ENCODE measurements at places on chromosomes 2 and 18.

DNA sequence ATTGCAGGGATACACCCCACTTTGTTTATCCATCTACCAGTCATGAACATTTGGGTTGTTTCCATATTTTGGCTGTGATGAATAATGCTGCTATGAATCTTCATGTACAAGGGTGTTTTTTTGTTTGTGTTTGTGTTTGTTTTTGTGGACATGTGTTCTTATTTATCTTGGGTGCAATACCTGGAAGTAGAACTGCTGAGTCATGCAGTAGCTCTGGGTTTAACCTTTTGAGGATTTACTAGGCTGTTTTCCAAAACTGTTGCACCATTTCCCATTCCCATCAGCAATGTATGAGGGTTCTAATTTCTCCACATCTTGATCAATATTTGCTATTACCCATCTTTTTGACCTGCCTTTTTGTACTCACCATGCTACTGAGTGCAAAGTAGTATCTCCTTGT, 140.0 kb upstream of the CYP1B1 start:
- DNase-seq = no peak

GRCh38 chr2:17661460-17661859, 92.2 kb downstream of the SMC6 start:
- DNase-seq = no peak

GRCh38 chr2:71788601-71789240, 335.4 kb downstream of the DYSF start:
- no peak for DNase-seq

- DNase-seq = peak; percentile 81
Measured at GRCh38 chr2:239275044-239275685, 125.7 kb downstream of the HDAC4 start.

- DNase-seq = no peak
Measured at GRCh38 chr18:54828986-54829385, 709 bp downstream of the RAB27B start.
